CD4-positive, alpha-beta T cell (primary cell): ENCODE measurements at places on chromosomes 5 and 9.
A peak's percentile ranks its signal among the peaks of the same experiment; 100 is the strongest.

GRCh38 chr5:33275391-33275790 lies 165.4 kb upstream of the TARS1 start:
- DNase-seq = no peak

GRCh38 chr5:78273436-78273835 lies 21.1 kb downstream of the AP3B1 start:
- no peak for DNase-seq

DNA sequence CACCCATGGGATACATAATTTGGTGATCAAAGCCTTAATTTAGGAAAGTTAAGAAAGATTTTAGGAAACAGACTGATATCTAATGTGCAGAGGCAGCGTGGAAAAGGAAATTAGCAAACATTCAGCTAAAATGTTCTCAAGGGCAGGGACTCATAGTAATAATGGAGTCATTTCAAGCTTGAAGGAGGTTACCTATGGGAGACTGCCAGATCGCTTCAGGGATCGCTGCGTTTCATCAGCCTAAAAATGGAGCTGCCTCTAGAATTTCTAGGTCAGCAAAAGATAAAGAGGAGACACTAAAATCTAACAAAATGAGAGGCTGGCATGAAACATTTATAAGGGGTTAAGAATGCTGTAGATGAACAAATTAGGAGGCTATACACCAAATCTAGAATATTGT lies 115.5 kb downstream of the APBA1 start:
- no peak for DNase-seq

DNA sequence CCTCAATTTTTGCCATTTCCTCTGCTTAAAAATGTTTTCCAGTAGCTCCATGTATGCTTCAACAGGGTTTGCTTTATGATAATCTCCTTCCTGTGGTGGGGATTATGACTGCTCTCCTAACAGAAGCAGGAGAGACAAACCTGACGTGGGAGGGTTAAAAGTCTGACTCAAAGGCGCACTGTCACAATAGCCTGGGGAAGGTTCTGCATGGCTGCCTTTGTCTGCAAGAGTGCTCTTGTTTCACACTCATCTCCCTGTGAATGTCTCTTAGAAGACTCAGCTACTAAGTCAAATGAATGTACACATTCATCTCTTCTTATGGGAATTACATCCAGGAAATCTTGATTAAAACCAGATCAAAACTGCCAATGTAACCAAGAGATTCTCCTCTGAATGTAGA lies 90.9 kb upstream of the MTAP start:
- no peak for DNase-seq

- DNase-seq = no peak
Observed at GRCh38 chr5:132195727-132196126, 31.9 kb downstream of the P4HA2 start.

GRCh38 chr5:143191720-143192119 lies 211.8 kb downstream of the NR3C1 start:
- no peak for DNase-seq

GRCh38 chr9:138058181-138058580 lies 180.6 kb downstream of the CACNA1B start:
- DNase-seq = no peak

GRCh38 chr5:112866739-112867138 lies 5.7 kb downstream of the SRP19 start:
- DNase-seq = no peak

- DNase-seq = no peak
Observed at GRCh38 chr5:160616712-160617497, 195.2 kb downstream of the PTTG1 start.

GRCh38 chr9:70083429-70083828 lies 39.8 kb downstream of the MAMDC2 start:
- no peak for DNase-seq

GRCh38 chr5:6858419-6858818 lies 145.2 kb downstream of the TENT4A start:
- no peak for DNase-seq

DNA sequence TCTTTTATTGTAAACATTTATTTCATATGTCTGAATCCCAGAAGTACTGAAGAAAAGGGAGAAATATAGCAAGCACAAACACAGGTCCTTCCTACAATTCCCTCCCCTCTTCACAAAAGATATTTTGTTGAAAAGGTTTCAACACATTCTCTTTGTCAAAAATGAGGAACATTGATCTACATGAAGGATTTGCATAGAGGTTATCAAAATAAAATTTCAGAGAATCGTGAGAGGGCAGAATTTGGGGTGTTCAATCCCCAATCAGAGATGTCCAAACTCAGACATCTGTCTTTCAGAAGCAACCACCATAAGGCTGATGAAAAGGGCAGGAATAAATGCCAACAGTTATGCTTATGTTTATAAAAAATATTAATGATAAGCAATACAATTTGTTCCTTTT lies 69.2 kb downstream of the MARCHF3 start:
- no peak for DNase-seq

GRCh38 chr9:137457406-137458193 lies 1.5 kb downstream of the NSMF start:
- DNase-seq = no peak

GRCh38 chr5:17697671-17698070 lies 63.4 kb downstream of the TAF11L14 start:
- DNase-seq = no peak

DNA sequence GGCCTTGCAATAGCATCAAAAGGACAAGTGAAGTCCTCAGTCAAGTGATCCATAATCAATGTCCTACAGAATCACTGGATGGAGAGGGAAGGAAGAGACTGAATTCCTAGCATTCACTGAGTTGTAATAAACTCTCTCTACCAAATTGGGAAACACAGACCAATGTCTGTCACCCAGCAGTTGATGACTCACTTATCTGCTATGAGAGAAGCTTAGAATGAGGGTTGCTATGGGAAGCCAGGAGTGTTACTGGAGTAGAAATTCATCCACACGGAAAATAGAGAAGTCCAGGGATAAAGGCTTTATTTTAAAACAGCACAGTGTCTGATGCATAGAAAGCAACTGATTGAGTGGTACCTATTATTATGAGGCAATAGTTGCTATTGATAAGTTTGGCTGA lies 407.4 kb downstream of the BRINP1 start:
- DNase-seq = no peak

GRCh38 chr9:131366761-131367401 lies 27.0 kb upstream of the PRRC2B start:
- DNase-seq = no peak

- no peak for DNase-seq
Observed at GRCh38 chr5:154947778-154948177, 6.9 kb downstream of the MRPL22 start.

DNA sequence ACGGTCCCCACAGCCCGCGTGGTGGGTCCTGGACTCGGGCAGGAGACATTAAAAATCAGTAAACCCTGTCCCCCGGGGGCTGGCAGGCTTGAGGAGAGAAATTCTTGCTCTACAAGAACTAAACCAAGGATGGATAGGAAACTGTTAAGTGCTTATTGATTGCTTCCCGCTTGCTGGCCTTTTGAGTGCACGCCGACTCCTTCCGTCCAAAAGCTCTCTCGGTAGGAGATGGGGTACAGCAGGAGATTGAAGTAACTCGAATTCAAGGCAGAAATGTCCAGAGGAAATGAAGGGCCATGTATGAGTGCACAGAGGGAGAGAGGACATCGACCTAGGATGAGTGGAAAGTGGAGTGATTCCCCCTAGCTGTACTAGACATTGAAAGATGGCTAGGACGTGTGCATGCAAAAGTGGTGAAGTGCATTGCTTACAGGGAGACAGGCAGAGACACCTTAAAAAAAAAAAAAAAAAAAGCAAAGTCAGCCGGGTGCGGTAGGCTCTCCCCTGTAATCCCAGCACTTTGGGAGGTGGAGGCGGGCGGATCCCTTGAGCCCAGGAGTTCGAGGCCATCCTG lies 923 bp downstream of the RECK start:
- DNase-seq = peak; percentile 5
